ENCODE measurements at places on chromosomes 3 and 15.

DNA sequence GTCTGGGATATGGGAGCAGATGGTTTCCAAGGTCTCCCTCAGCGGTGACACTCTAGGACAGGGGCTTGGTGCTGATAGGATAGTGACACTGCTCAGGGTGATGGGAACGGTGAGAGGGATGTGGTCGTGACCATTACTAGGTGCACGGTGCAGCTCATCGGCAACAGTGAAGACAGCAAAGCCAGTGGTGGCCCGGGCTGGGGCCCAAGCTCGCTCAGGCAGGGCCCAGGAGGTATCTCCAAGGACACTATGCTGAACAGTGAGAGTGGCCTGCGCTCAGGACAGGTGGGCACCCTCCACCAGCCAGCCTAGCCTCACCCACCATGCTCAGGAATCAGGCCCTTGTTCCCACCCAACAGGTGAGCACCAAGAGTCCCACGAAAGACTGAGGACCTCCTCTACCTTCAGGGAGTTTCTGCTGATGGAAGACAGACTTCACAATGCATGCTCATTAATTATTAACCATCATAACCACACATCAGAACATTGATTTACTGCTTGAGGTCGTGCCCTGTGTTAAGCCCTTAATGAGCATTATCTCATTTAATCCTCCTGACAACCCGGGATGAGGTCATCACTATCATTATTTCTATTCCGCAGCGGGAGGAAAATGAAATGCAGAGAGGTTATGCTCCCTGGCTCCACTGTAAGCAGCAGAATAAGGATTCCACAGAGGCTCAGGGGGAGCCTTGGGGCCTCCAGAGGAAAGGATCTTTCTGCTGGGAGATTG lies 269.4 kb downstream of the UACA start:
- no peak for DNase-seq

GRCh38 chr3:100602506-100603444 lies 6.6 kb upstream of the ADGRG7 start:
- no peak for DNase-seq

DNA sequence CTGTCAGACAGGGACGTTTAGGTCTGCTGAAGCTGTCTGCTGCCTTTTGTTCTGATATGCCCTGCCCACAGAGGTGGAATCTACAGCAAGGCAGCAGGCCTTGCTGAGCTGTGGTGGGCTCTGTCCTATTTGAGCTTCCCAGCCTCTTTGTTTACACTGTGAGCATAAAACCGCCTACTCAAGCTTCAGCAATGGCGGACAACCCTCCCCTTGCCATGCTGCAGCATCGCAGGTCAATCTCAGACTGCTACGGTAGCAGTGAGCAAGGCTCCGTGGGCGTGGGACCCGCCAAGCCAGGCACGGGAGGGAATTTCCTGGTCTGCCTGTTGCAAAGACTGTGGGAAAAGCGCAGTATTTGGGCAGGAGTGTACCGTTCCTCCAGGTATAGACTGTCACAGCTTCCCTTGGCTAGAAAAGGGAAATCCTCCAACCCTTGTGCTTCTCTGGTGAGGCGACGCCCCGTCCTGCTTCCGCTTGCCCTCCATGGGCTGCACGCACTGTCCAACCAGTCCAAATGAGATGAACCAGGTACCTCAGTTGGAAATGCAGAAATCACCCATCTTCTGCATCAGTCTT lies 71.4 kb downstream of the SPSB4 start:
- DNase-seq, result no peak

GRCh38 chr3:175535351-175535750 lies 676.2 kb downstream of the NAALADL2 start:
- DNase-seq, result no peak

- DNase-seq, result no peak
These were observed 100.6 kb downstream of the IGF2BP2 start for GRCh38 chr3:185724251-185724650.

GRCh38 chr3:130576375-130577266 lies 59.6 kb downstream of the COL6A6 start:
- no peak for DNase-seq

GRCh38 chr3:168124791-168125190 lies 29.1 kb upstream of the GOLIM4 start:
- no peak for DNase-seq

- DNase-seq, result no peak
These were observed 238.7 kb downstream of the XXYLT1 start for GRCh38 chr3:195032106-195032759.

DNA sequence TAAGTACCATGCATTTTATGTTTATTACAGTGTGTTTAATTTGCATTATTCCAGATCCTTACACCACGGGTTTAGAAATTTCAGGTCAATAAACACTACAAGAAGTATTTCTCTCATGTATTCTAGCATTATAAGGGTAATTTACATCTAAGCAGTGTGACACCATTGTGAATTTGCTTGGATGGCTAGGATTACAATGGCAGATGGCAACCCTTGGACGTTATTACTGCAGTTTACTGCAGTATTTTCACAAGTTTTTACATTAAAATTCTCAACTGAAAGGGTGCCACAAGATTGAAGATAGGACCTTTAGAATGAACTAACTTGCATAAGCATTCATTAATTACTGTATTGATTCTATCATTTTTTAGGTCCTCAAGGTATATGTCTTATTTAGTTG lies 538.8 kb downstream of the NLGN1 start:
- no peak for DNase-seq

- peak; percentile 88 for DNase-seq
These were observed 24.4 kb upstream of the TXNRD3 start for GRCh38 chr3:126679318-126679751.

DNA sequence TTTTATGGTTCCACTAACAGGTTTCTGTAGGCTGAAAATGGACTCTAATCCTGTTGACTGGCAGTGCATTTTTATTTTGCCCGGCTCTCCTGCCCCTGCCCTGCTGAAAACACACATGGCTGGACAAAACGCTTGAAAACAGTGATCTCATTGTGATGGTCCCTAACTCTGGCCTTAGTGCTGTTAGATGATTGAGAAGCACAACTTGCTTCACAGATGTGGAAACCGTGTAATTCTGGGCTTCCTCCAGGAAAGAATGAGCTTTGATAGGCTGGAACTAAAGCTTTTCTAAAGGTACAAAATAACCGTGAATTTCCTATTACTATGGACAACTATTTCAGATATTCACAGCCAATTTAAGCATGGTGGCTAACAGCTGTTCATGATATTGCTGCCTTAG lies 121.4 kb downstream of the VGLL3 start:
- no peak for DNase-seq

- no peak for DNase-seq
These were observed 64.3 kb downstream of the NSUN3 start for GRCh38 chr3:94127115-94127514.

DNA sequence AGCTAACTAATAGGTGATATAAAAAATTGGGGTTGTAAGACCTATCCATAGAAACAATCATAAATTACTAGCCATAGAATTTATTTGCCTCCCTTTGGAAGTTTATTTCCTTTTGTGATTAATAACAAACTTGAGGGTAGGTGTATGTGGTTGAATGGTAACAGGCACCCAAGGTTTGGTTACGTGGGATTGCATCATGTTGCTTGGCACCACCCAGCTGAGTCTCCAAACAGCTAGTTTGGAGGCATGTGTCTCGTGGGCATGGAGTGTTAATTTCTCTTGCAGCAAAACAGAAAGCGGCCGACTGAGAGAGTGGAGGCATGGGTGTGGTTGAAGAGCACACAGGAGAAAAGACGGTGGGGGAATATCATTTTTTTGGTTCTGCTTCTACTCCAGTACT lies 441.4 kb downstream of the CNTN4 start:
- no peak for DNase-seq

GRCh38 chr15:90192961-90193786 lies 8.0 kb upstream of the SEMA4B start:
- DNase-seq, result no peak

GRCh38 chr15:72113347-72114031 lies 4.5 kb downstream of the MYO9A start:
- no peak for DNase-seq

DNA sequence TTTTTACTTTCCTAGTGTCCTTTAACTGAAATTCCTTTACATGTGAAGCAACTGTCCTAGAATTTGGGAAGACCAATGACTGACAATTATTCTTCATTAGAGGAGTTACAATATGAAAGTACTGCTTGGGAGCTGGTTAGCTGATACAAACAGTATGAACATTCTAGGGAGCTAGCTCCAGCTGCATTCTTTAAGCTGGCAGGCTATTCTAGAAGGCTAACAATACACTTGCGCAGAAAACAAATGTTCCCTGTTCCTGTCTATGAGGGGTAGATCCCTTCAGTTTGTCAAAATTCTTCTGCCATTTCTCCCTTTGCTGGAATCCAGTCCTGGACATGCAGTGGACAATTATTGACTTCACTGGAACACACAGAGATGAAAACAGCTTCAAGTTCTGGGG lies 60.2 kb upstream of the NANOGP8 start:
- DNase-seq, result no peak

DNA sequence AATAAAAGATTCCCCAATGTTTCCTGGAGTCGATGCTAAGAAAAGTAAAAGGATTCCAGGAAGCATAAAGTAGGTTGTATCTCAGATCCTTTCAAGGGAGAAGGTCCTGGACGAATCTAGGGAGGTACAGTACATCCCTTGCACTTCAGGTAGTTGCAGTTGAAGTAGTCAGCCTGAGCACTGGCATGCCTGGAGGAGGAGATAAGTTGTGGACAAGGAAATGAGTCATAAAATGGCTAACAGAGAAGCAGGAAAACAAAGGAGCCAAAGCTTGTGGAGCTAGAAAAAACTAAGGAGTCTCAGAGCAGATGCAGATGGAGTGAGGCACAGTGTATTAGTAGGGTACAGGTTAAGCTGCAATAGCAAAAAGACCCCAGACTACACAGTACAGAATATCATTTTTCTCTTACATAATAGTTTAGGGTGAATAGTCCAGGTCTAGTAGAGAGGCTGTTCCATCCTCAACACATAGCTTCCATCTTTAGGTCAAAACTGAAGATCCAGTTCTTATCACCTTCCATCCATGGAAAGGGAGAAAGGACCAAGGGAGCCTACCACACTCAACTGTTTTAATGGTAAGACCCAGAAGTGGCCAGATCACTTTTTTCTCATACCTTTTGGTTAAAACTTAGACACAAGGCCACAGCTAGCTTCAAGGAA lies 41.3 kb downstream of the COL6A5 start:
- DNase-seq, result no peak

GRCh38 chr3:31880020-31880419 lies 101.0 kb downstream of the OSBPL10 start:
- DNase-seq, result no peak

DNA sequence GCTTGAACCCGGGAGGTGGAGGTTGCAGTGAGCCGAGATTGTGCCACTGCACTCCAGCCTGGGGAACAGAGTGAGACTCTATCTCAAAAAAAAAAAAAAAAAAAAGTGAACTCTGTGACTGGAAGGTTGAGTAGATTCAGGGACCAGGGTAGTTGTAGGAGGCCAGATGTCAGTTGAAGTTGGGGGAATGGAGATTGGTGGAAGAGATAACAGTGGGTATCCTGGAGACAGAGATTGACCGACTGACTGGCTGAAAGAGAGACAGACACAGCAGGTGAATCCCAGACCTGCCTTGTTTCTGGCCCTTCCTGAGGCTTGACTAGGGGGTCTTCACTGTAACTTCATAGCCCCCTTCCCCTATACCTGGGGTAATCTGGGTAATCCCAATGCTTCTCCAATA lies 22.1 kb upstream of the RNU6-1 start:
- no peak for DNase-seq

- DNase-seq, result peak; percentile 65
These were observed 40.6 kb downstream of the ADIPOQ start for GRCh38 chr3:186882881-186883685.

DNA sequence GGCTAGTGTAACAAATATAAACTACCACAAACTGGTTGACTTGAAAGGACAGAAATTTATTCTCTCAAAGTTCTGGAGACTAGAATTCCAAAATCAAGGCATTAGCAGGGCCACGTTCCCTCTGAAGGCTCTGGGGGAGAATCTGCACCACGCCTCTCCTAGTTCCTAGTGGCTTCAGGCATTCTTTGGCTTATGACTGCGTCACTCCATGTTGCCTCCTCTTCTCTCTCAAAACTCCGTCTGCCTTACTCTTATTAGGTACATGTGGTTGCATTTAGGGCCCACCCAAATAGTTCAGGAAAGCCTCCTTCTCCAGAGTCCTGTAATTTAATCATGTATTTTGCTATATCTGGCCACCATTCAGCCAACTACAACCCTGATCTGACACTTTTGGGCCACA lies 174.8 kb downstream of the PEX5L start:
- no peak for DNase-seq

DNA sequence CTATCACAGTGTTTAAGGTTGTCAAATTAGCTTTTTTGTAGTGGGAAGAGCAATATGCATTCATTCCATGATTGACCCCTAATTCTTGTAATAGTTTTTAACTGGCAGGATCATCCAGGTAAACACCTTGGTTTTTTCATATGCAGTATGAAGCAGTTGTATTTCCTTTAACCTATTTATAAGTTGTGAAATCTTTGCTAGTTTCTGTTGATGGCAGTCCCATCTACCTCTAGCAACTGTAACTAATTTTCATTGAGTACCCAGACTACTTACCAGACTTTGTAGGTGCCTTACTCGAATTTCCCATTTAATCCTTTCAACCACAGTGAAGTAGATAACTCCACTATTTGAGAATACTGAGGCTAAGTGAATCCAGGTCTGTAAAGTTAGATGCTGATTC lies 6.1 kb downstream of the FXR1 start:
- DNase-seq, result no peak

DNA sequence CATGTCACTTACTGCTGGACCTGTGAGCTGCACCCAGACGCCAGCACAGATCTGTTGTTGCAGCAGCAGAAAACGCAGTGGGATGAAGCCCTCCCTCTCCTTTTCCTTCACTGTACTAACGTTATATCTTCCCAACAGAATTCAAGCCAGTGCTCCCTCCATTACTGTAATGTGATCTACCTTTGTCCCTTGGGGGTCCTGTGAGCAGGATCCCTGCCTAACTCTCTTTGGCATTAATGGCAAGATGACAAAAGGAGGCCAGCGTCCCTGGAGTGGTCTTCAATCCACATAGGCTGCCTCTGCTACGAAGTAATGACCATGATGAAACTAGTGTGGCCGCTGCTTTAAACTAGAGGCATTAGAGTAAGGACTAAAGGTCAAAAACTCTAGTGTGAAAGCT lies 69.3 kb upstream of the SOX14 start:
- no peak for DNase-seq

DNA sequence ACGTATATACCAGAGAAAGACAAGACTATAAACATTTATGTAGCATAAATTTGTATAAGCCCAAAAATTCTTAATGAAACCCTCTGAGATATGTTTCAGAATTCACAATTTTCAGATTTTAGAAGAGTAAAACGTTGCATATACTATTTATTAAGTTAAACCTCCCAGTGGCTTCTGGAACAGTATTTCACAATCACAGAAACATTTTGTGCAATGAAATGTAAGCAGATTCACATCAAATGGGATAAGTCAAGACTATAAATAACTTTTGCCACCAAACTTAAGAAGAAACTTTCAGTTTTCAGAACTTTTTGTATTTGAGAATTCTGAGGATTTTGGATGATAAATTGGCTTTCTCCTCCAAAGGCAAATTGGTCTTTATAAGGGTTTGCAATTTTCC lies 9.2 kb downstream of the SLTM start:
- DNase-seq, result no peak

GRCh38 chr3:155712008-155712407 lies 32.9 kb downstream of the PLCH1 start:
- DNase-seq, result no peak

Data from stimulated activated CD4-positive, alpha-beta T cell treated with anti-CD3 and anti-CD28 coated beads, Interleukin-2, amount 100 ng/mL, for 24 hours (primary cell).